Breast epithelium (tissue), 4 donors: ENCODE measurements at places on chromosomes 7 and 10. TPM values are rescaled to one million over a fixed set of nuclear protein-coding genes. Genes with fewer than 3 reads are reported as not detected.

NMT2 gene
- total RNA-seq = 18.4 TPM

HOXA9 gene
- total RNA-seq = 9.0 TPM

- H3K27me3 ChIP-seq = no peaks in the 10 kb centered on the region
- no peak for DNase-seq
- no peak overlapping the region for H3K27ac ChIP-seq
- no peaks in the 10 kb centered on the region for H3K4me1 ChIP-seq
Observed at GRCh38 chr10:96502561-96503282, 11.0 kb downstream of the TLL2 start.

DNA sequence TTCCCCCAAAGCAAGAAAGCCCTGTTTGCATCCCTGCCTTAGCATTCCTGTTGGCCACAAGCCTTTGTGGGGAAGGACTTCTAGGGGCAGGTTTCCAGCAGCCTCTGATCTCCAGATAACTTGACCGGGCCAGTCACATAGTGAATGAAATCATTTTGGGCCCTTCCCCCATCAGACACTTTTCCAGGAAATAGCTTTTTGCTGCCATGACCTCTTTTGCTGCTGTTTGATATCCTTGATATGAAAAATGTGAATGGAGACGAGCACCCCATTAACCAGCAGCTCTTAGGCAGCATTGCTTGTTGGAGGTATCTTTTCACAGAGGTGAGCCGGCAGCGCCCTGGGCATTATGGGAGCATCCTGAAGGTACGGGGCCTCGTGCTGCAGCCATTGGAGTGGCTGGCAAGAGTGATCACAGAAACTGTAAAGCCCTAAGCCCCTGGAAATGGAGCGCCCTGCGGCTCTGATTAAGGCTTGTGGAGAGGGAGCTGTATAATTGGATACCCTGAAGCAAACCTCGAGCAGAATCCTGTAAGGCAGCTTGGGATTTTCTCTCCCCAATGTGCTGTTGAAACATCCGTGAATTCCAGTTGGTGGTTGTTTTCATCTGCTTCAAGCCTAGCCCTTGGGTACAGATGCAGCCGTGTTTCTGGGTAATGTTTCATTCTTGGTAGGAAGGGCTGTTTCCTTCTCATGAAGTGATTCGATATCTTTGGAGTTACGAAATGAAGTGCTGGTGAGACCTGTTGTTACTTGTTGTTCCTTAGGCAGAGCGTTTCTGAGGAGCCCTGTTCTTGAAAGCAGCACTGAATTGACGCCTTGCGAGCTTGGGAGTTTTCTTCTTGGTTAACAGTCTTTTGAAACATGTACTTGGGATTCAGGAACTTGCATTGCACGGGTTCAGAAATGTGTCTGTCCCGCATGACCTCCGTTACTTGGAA, 179.0 kb downstream of the PTEN start:
- DNase-seq = peak; percentile 43
- no peaks in the 10 kb centered on the region for H3K36me3 ChIP-seq
- H3K4me3 ChIP-seq = peak overlapping the region; percentile 22
- H3K27me3 ChIP-seq = no peaks in the 10 kb centered on the region

DNA sequence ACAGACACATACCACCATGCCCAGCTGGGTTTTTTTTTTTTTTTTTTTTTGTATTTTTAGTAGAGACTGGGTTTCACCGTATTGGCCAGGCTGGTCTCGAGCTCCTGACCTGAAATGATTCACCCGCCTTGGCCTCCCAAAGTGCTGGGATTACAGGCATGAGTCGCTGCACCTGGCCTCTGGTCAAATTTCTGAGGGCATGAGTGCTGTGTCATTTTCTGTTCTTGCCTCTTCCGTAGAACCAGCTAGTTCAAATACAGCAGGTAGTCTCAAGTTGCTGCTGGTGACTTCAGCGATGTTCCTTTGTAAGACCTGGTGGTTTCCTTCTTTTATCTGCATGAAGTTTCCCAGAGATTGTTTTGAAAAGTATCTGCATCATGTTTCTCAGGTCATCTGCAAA, 134.8 kb upstream of the SHH start:
- no peak for DNase-seq
- no peak overlapping the region for H3K4me3 ChIP-seq
- no peaks in the 10 kb centered on the region for H3K27me3 ChIP-seq
- H3K27ac ChIP-seq = no peak overlapping the region

DNA sequence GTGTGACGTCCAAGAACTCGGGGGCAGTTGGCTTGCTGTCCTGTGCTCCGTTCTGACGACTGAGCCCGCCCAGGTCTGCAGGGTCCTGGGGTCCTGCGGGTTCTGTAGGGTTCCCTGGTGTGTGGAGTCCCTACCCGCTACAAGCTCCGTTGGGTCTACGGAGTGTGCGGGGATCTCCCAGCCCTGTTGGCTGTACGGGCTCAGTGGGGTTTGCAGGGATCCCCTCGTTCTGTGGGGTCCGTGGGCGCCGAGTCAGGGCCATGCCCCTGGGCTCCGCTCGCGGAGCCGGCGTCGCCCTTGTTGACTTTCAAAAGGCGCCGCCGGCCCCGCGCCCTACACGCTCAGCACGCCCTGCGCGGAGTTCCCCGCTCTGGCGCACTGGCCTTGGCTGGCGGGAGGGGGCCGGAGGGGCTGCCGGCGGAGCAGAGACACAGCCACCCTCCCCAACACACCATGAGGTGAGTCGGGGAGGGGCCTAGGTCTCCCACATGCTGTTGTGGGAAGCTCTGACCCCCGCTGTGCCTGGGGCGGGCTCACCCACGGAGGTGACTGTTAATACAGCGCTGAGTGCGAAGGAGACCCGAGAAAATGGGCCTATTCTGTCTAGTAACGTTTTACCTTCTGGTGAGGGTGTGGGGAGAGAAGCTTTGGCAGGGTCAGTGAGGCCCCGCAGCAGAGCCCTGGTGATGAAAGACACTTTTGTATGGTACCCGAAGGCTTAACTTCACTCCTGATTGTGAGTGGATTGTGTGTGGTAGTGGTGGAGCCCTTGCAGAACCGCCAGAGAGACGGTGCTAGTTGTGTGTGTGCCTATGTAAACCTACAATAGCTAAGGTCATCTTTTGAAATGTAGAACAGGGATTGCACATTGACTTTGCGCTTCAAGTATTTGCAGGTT, 8.1 kb downstream of the TASOR2 start:
- no peaks in the 10 kb centered on the region for H3K36me3 ChIP-seq
- DNase-seq = no peak
- H3K27ac ChIP-seq = peak overlapping the region; percentile 65
- H3K4me3 ChIP-seq = peak overlapping the region; percentile 49
- H3K4me1 ChIP-seq = no peaks in the 10 kb centered on the region

- DNase-seq = no peak
- no peaks in the 10 kb centered on the region for H3K27me3 ChIP-seq
- no peak overlapping the region for H3K4me3 ChIP-seq
- no peak overlapping the region for H3K27ac ChIP-seq
Observed at GRCh38 chr7:40536421-40536820, 401.6 kb downstream of the SUGCT start.

DNA sequence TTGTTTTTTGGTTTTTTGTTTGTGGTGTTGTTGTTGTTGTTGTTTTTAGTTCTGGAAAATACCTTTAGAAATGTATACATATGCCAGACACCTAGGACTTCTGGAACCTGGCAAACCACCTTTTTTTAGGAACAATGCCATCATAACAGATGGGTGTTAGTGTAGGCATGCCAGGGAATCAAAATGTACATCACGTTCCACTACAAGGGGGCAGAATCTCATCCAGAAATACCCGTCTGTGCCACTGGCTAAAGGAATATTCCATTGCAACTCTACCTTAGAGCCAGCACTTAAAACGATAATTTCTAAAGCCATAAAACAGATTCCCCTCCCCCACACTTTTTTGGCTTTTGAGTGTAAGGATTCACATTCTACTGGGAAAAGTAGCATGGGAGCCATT, 239.8 kb downstream of the ETV1 start:
- no peaks in the 10 kb centered on the region for H3K27me3 ChIP-seq
- DNase-seq = no peak
- H3K36me3 ChIP-seq = no peaks in the 10 kb centered on the region
- no peak overlapping the region for H3K4me3 ChIP-seq
